ENCODE measurements at places on chromosomes 2 and 18.

GRCh38 chr18:56238576-56238975, 399.8 kb downstream of the TXNL1 start:
- DNase-seq: no peak

DNA sequence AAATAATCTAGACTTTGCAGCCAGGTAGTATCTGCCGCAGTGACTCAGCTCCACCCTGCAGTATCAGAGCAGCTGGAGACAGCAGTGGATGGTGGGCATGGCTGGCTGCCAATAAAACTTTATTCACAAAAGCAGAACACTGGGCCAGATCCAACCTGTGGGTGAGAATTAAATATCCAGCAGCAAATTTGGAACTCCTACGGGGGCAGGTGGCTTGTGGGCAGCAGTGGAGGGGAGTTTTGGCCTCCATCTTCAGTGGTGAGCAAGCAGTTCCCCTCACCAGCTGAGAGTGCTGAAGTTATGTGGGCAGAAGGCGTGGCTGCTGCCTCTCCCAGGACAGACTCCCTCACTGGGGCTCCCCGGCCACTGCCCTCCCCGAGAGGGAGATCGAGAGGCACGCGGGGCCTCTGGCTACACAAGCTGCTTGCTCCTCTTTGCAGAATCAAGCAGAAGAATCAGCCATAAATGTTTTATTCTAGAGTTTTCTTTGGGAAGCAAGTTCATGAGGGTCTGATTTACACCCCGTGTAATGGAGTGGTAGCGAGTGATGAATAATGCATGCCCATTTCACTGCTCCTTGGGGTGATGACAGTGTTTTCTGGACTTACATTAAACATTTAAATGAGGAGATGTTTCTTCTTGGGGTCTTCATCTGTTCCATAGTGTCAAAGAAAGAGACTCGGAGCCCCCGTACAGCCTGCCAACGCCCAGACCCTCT, 204.3 kb downstream of the SEPTIN10 start:
- no peak for DNase-seq

DNA sequence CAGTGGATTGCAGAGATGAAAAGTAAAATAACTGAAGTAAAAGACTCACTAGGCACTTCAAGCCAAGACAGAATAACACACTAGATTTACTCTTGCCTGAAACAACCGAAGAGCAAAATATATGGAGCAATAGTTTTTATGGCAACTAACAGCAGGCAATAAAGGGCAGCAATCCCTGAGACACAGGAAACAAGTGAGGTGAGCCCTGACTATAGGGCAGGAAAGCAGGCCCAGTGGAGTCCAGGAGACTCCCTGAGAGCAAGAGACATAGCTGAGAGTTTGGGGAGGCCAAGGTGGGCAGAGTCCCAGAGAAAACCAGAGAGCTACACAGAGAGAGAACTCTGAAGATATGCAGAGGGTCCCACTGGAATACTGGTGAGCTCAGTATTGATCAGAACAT, 18.8 kb downstream of the FARSB start:
- DNase-seq: no peak

DNA sequence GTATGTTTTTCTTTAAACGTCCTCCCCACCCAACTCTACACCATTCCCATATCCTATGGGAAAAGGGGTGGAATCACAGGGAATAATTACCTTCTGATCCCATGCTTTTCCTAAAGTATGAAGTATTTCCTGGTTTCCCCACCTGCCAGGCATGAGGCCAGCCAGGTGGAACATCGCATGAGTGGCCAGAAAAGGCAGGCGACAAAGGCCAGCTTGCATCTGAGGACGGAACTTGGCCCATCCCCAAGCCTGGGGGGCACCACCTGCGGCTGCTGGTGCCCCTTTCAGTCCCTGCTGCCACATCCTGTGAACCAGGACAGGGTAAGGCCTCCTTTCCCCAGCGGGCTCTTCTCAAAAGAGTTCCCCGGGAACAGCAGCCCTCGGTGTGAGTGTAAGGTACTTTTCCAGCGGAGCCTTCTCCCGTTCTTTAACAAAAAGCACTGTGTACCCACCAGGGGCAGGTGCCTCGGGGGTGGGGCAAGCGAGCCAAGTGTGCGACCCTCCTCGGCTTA, 1.2 kb upstream of the ERFE start:
- DNase-seq: no peak

GRCh38 chr2:144501118-144501517, 18.8 kb downstream of the ZEB2 start:
- no peak for DNase-seq

- DNase-seq: no peak
Observed at GRCh38 chr2:176562359-176563078, 293.3 kb downstream of the MTX2 start.

DNA sequence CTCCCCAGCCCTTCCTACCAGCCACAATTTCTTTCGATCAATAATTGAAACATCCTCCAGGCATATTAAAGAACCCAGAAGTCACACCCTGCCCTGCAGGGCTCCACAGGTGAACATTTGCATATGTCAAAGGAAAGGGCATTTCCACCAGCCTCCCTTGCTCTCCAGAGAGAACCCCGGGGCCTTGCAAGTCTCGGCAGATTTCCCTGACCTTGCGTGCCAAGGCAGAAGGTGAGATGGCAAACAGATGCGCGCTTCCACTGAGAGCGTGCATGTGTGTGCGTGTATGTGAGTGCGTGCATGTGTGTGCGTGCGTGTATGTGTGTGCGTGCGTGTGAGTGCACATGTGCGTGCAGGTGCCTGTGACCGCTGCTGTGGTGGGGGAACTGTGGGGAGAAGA, 120.3 kb downstream of the INO80D start:
- DNase-seq: no peak

DNA sequence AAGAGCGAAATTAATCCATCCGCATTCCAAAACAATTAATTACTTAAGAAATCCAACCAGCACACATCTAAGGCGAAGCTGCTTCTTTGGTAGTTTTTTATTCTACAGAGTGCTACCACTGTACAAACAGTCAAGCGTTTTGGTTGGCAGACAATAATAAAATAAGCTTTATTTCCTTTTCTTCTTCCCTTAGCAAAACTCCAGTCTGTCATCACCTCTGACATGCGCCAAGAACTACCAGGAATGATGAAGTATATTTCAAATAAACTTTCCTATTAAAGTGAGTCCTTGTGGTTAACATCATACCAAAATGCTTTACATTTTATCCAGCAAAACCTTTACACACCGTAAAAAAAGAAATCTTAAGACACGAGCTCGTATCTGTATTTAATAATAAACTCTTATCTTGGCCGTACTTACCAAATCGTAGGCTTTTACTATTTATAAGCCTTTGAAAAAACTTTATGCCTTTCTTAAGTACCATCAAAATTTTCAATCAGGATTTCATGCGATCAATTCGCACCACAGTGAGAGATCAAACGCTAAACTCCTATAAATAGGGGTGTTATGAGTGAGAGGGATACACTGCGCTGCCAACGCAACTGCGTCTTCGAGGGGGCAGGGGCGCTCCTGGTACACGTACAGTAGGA, 1.3 kb downstream of the ATL2 start:
- DNase-seq: no peak

DNA sequence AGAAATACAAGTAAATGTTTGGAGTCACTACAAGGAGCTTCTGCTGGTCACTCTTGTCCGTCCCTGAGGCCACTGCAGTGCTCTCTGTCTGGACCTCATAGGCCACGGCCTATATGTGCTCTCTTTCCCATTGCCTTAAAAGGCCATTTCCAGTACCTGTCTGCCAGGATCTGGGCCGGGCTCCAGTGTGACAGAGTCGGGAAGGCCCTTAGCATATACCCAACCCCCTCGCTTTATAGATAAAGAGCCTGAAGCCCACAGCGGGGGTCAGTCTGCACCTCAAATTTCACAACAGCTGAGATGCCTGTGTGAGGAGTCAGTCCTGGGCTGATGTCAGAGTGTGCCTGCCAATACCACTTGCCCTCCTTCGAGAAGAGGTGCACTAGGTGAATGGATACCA, 39.9 kb downstream of the ADD2 start:
- peak; percentile 58 for DNase-seq

DNA sequence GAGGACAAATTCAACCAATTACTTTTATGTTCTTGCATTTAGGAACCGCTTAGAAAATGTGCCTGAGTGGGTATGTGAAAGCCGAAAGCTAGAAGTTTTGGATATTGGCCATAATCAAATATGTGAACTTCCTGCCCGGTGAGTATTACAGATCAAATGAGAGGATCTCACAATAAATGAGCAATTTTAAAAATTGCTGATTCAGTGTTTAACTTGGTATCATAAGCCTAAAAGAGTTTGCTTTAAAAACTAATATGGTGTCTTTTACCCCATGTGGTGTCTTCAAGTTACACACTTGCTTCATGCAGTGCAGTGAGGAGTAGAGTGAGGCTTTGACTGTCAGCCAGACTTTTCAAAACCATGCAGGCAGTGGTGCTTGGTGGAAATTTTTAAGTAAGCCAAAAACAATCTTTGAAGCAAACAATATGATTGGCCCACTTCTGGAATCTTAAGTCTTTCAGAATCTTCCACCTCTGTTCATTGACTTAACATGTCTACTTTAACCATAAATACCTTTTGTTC, 199.6 kb downstream of the PHLPP1 start:
- no peak for DNase-seq

DNA sequence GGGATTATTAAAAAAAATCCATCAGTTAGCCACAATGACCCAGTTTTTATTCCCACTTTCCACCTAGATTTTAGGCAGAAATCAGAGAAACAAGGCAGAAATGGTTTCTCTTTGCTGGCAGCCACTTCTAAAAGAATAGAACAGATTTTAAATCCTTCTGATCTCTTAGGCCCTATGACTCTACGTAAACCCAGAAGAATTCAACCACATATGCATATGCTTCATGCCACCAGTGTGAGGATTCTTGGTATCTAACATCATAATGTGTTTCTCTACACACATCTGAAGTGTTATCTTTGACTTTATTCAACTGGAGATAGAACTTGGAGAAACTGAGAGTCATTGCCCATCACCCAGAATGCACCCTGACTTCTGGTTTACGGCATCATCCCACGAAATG, 128.7 kb upstream of the TANK start:
- DNase-seq: no peak

DNA sequence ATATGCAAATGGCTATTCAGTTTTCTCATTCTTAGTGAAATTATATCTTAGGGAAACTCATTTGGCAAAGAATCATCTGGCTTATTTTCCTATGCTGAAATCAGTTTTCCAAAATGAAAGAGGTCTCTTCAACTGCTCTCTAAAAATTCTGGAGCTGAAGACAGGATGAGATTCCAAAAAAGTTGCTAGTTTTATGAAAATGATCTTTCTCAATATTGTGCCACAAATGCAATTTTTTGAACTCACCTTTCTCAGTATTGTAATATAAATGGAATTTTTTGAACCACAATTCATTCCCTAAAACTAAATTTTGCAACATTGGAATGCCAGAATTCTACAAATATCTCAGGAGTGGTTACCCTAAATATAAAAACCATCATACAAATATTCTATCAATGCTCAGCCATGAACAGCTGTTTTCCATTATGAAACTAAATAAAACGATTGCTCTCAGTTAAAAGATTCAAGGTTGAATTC, 147.7 kb upstream of the PKDCC start:
- no peak for DNase-seq

DNA sequence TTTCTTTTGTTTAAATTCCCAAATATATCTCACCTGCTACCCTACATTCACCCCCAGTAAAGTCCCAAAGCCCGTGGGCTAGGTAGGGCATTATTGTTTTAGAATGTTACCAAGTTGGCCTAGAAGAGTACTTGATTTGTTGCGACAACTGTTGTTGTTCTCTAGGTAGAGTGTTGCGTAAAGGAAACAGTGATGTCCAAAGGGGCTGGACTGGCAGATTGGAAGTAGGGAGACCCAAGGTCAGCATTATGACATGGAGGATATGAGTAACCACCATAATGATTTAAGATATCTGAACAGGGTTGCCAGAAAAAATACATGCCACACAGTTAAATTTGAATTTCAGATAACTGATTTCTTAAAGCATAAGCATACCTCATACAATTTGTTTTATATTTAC, 39.2 kb downstream of the SCN1A start:
- DNase-seq: no peak

GRCh38 chr18:49400398-49401072, 59.9 kb downstream of the DYM start:
- no peak for DNase-seq

DNA sequence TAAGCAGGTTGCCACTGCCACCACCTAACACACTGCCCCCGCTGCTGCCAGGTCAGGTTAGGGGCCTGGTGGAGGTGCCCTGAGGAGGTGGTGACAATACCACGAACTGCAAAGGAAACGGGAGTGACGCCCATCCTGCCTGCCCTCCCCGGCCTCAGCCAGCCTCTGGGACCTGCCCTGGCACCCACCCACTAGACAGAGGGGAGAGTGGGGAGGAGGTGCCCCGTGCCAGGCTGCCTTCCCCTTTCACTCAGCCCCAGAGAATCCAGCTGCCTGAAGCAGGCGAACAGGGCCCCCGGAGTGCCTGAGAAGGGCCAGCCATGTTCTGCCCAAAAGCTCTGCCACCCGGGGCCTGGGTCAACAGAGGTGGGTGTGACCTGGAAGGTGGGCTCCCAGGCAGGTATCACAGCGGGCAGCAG, 44.5 kb upstream of the FOSL2 start:
- no peak for DNase-seq

DNA sequence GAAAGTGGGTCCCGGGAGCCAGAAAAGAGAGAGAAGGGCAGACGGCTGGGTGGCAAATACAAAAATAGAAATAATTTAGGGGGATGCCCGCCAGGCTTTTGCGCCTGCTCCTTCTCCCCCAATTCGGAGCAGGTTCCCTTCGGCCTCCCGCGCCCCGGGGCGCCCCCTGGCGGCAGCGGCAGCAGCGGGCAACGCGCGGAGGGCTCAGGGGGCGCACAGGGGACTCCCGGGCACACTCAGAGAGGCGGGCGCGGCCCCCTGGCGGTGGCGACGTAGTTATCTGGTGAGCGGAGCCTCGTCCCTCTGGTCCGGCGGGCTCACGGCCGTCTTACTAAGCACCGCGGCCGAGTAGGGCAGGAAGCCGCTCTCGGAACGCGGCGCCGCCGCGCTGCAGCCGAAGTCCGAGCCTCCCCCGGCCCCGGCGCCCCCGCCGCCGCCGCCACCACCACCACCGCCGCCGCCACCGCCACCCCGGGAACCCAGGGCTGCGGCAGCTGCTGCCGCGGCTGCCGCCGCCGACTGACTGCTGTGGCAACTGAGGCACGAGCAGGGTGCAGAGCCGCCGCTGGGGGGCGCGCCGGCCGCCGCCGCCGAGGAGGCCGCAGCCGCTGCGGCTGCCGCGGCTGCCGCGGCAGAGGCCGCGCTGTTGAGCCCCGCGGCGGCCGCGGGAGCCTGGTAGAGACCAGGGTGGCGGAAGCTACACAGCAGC, 3.8 kb downstream of the EVX2 start:
- peak; percentile 90 for DNase-seq

DNA sequence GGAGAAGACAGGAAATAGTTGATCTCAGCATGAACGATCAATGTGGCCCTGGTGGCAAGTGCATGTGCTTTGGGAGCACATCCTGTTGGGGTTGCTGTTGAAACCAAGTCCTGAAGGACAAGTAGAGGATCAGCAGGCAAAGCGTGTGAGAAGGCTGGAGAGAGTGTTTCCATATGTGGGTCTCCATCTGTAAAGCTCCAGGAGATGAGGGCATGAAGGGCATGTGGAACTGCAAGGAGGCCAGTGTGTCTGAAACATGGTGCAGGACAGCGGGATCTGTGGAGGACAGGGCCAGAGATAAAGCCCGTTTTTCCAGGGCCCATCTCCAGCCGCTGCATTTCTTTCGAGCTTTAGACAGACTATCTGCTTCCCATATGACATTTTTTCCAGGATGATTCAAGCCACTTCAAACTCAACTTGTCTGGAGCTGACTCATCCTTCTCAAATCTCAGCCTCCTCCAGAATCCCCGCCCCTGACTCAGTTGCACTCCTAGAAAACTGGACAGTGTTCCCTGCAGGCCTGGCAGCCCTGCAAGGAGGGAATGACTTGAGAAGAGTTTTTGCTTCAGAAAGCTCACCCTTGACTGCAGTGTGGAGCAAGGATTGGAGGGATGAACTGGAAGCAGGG, 226.1 kb downstream of the VAPA start:
- no peak for DNase-seq

All from H9 (cell line).